T-helper 1 cell treated with Interleukin-12 subunit alpha and Interleukin-12 subunit beta and Interleukin-4 antibody, amounts not matched to agents 30 ng/mL and 1 ng/mL, for 36 hours (primary cell): ENCODE measurements at places on chromosomes 6 and 20. TPM values are rescaled to one million over a fixed set of nuclear protein-coding genes. Genes with fewer than 3 reads are reported as not detected.

The TMEM242 gene
- total RNA-seq: 9.4 and 10.0 TPM in 2 replicates

The YTHDF1 gene
- total RNA-seq: 41.3 and 45.1 TPM in 2 replicates

The POM121L2 gene
- total RNA-seq: not detected in 2 replicates

The IMPG1 gene
- total RNA-seq: not detected in 2 replicates

The COMMD7 gene
- 66.2 and 67.9 TPM in 2 replicates for total RNA-seq

The TMEM244 gene
- total RNA-seq: not detected in 2 replicates

The TEAD3 gene
- total RNA-seq: 0.17 and 0.29 TPM in 2 replicates

The FGD2 gene
- 5.6 and 7.6 TPM in 2 replicates for total RNA-seq
